IMR-90 (cell line): ENCODE measurements at places on chromosomes 4 and X. TPM values are rescaled to one million over a fixed set of nuclear protein-coding genes. Genes with fewer than 3 reads are reported as not detected.
A peak's percentile ranks its signal among the peaks of the same experiment; 100 is the strongest.

The VSIG4 gene
- not detected in 2 replicates for total RNA-seq

GRCh38 chrX:19785647-19786046 lies 101.8 kb downstream of the SH3KBP1 start:
- H3K27me3 ChIP-seq: no peaks in the 10 kb centered on the region
- no peaks in the 10 kb centered on the region for H3K4me1 ChIP-seq
- no peaks in the 10 kb centered on the region for H3K36me3 ChIP-seq
- no peak for DNase-seq

The RTL3 gene
- 0.83 and 1.1 TPM in 2 replicates for total RNA-seq

DNA sequence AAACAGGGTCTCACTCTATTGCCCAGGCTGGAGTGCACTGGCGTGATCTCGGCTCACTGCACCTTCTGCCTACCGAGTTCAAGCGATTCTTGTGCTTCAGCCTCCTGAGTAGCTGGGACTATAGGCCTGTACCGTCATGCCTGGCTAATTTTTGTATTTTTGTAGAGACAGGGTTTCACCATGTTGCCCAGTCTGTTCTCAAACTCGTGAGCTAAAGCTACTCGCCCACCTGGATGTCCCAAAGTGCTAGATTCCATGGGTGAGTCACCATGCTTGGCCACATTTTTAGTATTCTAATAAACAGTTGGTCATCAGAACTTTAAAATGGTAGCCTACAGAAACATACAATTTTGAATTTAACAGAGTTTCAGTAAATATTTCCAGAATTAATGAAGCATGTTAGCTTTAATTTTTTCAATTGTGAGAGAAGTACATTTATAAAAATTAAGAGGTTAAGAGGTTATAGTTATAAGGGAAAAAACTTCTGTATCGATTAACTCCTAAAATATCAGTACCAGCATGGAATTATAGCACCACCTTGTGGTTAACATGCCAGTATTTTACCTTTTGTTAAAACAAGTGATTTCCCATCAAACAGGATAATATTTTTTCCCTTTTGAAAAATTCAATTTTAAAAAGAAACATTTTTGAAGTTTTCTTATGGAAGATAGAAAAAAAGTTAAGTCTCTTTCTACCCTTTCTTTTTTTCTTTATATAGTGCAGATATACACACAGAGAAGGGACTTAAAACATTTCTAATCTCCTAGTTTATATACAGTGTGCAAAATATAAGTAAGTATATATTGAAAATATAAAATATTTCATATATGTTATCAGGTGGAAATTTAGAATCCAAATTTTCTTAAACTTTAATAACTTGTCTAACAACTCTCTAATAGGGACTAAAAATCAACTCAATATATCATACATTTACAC lies 35.4 kb downstream of the CEP44 start:
- H3K4me1 ChIP-seq: peaks cover 2% of the 10 kb centered on the region; the same call in 1 of the 2 replicates
- H3K27ac ChIP-seq: no peak overlapping the region
- peak; percentile 46 for DNase-seq
- H3K4me3 ChIP-seq: no peak overlapping the region
- no peaks in the 10 kb centered on the region for H3K36me3 ChIP-seq

The GYPA gene
- total RNA-seq: not detected in 2 replicates
